ENCODE measurements at places on chromosomes 7 and 10. TPM values are rescaled to one million over a fixed set of nuclear protein-coding genes. Genes with fewer than 3 reads are reported as not detected.

Gene GPC2
- total RNA-seq: 5.2 TPM

Gene PON1
- not detected for total RNA-seq

Gene FGFR2
- 11.5 TPM for total RNA-seq

Gene FAM25G
- total RNA-seq: not detected

Gene CHRM2
- 0.52 TPM for total RNA-seq
